ENCODE measurements at places on chromosomes 5 and 9. TPM values are rescaled to one million over a fixed set of nuclear protein-coding genes. Genes with fewer than 3 reads are reported as not detected.

DNA sequence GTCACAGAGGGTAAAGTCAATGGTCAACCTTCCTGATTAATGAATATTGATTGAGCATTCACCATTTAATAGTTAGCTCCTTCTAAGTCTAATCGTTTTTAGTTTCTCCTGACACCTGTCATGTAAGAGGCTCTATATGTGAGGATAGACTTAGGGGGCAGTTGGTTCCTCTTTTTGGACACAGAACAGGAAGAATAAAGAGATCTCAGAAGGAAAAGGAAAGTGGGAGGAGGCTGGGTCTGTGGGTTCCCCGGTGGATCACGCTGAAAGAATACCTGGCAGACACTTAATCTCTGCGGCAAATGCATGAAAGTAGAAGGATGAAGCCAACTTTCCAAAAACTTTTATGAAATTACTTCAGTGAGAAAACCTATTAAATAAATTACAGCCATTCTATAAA is 98.4 kb downstream of the PDE4D start:
- DNase-seq = no peak

- DNase-seq = no peak
These were observed 18.8 kb downstream of the FBXL7 start for GRCh38 chr5:15518786-15519185.

- DNase-seq = no peak
These were observed 145.7 kb downstream of the NXNL2 start for GRCh38 chr9:88680505-88681160.

PAEP gene
- total RNA-seq = not detected

TRIM7 gene
- total RNA-seq = 7.5 TPM

PCDHB12 gene
- total RNA-seq = 0.79 TPM

DNA sequence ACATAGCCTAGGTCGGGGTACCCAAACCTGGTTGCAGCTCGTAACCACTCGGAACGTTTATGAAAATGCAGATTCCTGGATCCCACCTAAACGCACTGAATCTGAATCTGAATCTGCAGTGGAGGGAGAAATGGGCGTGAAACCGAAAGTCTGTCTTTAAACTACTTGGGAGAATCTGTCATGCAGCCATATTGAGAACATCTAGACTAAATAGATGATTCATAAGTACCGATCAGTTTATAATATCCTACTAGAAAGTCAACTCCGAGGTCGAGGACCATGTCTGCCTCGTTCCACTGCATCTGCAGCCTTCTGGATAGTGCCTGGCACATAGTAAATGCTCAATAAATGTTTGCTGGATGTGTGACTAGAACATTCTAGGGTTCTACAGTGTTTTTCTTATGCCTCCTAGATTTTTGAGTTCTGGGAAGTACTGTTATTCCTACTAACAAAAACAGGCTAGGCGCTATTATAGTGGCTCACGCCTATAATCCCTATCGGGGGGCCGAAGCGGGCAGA is 632 bp downstream of the COQ4 start:
- DNase-seq = no peak

GRCh38 chr5:127431977-127432585 is 85.4 kb upstream of the PRRC1 start:
- no peak for DNase-seq

OR2Y1 gene
- not detected for total RNA-seq

PRR16 gene
- 8.8 TPM for total RNA-seq

DNA sequence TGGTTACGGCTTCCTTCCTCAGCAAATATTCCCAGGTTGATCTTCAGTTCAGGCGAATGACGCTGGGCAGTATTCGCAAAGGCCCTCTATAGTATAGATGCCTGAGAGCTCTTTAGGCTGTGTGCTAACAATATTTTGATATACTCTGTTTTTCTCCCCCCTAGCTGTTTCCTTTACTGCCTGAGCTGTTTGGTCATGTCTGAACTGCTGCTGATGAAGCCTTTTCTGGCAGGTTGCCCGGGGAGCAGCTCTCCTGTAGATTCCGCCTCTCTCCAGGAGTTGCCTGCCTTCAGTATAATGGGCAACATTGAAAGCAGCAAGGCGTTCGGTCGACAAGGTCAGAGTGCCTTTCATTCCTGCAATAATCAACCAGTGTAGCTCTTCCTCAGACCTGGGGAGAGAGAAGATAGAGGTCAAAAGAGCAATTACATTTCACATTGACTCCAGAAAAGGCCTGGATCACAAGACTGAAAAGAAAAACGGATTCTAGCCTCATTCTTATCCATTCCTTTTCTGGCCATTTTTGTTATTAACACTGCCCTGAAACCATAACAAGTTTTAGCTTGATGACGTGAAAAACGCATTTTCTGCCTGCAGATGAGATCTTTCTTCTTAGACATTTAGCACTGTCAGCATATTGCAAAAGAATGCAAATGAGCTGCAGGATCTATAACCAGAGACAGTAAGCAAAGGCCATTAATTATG is 60.1 kb upstream of the ZNF608 start:
- DNase-seq = peak; percentile 86

FGF1 gene
- total RNA-seq = not detected

RNF208 gene
- 7.5 TPM for total RNA-seq

DNA sequence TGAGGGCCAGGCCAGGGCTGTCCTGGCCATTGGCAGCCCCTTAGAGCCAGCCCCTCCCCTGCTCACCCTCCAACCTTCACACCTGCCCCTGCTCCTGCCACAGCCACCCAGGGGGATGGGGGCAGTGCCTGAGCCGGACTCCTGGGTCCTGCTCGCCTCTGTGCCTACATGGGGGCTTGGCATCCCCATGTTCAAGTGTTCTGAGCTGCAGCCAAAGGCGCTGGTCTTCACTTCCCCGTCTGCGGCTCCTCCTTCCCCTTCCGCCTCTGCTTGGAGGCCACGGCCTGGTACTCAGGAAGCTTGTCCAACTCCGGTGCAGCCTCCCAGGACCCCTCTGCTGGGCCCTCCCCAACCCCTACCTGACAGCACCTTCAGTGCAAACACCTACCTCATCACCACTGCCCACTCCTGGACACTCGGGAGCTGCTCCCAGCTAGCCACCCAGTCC is 2.3 kb upstream of the DNLZ start:
- DNase-seq = no peak

PRKACG gene
- total RNA-seq = not detected

- no peak for DNase-seq
These were observed 14.9 kb downstream of the GAPT start for GRCh38 chr5:58505971-58506640.

GRCh38 chr5:31702712-31703111 is 63.8 kb downstream of the PDZD2 start:
- no peak for DNase-seq

DNA sequence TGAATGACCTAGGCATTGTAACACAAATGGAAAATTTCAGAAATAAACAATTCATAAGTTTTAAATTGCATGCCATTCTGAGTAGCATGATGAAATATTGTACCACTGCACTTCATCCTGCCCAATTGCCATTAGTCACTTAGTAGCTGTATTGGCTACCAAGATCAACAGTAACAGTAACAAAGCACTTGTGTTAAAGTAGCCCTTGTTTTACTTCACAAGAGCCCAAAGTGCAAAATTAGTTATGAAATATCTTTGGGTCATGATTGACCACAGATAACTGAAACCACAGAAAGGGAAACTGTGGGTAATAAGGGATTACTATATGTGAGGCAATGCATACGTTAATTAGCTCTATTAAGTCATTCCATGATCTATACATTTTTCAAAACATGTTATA is 33.3 kb upstream of the RORB start:
- DNase-seq = no peak

PFN3 gene
- not detected for total RNA-seq

DNA sequence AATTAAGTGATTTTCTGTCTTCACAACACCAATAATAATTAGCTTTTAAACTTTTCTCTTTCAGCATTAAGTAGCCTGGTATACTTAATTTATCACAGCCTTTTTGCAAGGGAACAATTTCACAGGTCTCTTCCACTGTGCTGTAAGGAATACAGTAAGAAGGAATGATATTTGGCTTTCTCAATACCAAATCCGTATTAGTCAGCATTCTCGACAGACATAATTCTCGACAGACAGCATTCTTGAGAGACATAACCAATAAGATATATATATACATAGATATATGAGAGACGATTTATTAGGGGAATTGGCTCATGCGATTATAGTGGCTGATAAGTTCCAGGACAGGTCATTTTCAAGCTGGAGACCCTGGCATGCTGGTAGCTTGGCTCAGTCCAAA is 18.0 kb downstream of the PRKAA1 start:
- no peak for DNase-seq

- no peak for DNase-seq
These were observed 90.3 kb upstream of the IFNK start for GRCh38 chr9:27433631-27434325.

GRCh38 chr5:62385816-62386400 is 17.8 kb downstream of the DIMT1 start:
- no peak for DNase-seq

GRCh38 chr5:119022017-119022745 is 33.8 kb upstream of the DTWD2 start:
- no peak for DNase-seq

AFAP1L1 gene
- 3.1 TPM for total RNA-seq

DNA sequence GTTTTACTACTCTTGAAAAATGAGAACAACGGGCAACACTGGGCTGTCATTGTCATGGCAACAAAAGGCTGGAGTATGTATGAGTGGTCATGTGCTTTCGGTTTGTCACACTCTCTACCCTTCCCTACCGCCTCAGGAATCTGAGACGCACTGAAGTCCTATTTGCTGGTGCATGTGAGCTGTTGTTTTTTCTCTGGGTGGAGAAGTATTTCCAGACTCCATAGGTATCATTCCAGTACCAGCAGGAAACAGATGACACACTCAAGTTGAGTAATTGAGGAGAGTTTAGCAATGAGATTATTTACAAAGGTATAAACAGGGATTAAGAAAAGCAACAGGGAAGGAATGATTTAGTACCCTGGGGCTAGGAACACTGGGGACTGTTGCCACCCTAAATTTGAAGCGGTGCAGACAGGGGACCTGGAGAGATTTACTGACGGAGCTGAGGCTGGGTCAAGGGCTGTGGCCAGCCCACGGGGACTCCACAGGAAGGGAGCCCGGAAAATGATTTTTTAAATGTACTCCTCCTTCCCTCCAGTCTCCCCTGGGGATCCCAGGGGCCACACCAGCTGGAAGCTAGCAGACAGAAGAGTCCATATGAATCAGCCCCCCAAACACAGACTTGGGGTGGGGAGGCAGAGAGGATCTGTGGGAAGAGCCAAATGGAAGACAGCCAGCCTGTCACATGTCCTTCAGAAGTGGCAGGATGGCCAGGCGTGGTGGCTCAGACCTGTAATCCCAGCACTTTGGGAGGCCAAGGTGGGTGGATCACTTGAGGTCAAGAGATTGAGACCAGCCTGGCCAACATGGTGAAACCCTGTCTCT is 13.2 kb upstream of the ZBTB43 start:
- DNase-seq = no peak

- no peak for DNase-seq
These were observed 210.5 kb downstream of the GRIA1 start for GRCh38 chr5:153700940-153701339.

PCDHA5 gene
- total RNA-seq = not detected

C8G gene
- 4.3 TPM for total RNA-seq

- DNase-seq = peak; percentile 16
These were observed 124.4 kb upstream of the ADCY2 start for GRCh38 chr5:7271435-7272084.

DNA sequence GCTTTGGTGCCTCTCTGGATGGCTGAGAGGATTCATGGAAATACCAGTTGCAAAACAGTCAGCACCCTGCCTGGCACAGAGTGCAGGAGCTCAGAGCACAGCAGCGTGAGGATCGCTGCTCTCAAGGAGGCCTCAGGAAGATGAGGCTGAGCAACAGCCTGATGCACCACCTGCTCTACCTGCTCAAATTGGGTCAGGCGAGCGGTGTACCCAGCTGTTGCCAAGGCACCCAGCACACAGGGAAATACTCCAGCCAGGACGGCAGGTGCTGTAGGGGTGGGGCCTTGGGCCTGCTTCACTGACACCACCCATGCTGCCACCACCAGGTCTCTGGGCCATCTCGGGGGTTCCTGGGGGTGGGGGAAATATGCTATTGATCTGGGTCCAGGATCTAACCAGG is 4.3 kb downstream of the EEIG1 start:
- peak; percentile 77 for DNase-seq

DNA sequence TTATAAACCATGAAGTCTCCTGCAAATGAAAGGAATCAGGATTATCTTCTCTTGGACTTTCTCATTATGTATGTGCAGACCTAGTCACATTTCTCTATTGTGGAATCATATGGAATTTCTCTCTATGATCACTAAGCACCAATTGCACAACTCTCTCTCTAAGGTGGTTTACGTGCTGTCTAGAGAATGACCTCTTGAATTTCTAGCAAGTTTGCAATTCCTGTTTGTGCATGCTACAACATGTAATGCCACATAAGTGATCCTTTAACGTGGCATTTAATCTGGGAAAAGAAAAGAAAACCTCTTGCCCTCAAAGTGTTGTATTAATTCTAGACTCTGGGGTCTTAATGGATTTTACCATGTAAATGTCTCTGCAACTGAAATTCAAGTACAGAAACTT is 5.0 kb upstream of the PPP2R2B start:
- DNase-seq = no peak

GRCh38 chr5:431711-432050 is 11.3 kb upstream of the EXOC3 start:
- DNase-seq = no peak

DNA sequence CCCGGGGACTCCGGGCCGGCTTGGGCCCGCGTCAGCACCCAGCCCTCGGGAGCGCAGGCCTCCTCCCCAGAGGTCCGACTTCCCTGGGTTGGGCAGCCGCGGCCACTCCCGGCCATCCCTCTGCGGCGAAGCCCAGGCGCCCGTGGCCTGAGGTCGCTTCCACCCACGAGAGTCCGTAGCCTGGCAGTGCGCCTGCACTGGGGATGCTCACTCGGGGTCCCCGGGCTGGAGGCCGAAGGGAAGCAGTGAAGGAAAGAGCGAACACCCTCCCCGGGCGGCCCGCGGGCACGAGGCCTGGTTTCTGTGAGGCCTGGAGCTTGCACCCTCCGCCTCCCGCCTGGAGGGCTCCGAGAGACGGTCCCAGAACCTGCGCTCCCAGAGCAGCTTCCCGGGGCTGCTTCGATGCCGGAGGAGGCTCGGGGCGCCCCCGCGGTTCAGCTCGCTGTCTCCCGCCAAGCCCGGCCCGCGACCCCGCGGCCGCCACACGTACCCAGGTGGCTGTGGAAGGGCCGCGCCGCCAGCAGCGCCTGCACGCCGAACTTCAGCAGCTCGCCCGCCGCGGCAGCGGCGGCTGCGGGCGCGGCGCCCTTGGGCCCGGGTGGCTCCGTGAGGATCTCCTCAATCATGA is 607 bp downstream of the BARX1 start:
- no peak for DNase-seq

GRCh38 chr9:133140174-133140505 is 19.1 kb upstream of the RALGDS start:
- peak; percentile 72 for DNase-seq

CDC14B gene
- 22.3 TPM for total RNA-seq

EQTN gene
- not detected for total RNA-seq

NCS1 gene
- 34.4 TPM for total RNA-seq

- no peak for DNase-seq
These were observed 2.2 kb downstream of the SPOCK1 start for GRCh38 chr5:137496919-137497318.

GRCh38 chr5:42591015-42591414 is 165.6 kb upstream of the CCDC152 start:
- DNase-seq = no peak

SPINK7 gene
- total RNA-seq = not detected

PRSS3 gene
- total RNA-seq = 42.2 TPM

ANKRD34B gene
- not detected for total RNA-seq

PPP6C gene
- 32.9 TPM for total RNA-seq

PPIC gene
- total RNA-seq = 58.0 TPM

ITK gene
- total RNA-seq = 2.5 TPM

SEMA6A gene
- total RNA-seq = 115 TPM
